Upper lobe of left lung (tissue), 6 donors: ENCODE measurements at places on chromosomes 5 and 9. TPM values are rescaled to one million over a fixed set of nuclear protein-coding genes. Genes with fewer than 3 reads are reported as not detected.

DNA sequence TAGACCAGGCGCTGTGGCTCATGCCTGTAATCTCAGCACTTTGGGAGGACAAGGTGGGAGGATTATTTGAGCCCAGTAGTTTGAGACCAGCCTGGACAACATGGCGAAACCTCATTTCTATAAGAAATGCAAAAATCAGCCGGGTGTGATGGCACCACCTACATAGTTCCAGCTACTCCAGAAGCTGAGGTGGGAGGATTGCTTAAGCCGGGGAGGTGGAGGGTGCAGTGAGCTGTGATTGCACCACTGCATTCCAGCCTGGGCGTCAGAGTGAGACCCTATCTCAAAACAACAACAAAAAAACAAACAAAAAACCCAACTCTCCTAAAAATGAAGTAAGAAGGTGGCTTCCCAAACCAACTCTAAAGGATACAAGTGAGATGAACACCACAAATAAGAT, 23.0 kb downstream of the IARS1 start:
- no peak for DNase-seq

DNA sequence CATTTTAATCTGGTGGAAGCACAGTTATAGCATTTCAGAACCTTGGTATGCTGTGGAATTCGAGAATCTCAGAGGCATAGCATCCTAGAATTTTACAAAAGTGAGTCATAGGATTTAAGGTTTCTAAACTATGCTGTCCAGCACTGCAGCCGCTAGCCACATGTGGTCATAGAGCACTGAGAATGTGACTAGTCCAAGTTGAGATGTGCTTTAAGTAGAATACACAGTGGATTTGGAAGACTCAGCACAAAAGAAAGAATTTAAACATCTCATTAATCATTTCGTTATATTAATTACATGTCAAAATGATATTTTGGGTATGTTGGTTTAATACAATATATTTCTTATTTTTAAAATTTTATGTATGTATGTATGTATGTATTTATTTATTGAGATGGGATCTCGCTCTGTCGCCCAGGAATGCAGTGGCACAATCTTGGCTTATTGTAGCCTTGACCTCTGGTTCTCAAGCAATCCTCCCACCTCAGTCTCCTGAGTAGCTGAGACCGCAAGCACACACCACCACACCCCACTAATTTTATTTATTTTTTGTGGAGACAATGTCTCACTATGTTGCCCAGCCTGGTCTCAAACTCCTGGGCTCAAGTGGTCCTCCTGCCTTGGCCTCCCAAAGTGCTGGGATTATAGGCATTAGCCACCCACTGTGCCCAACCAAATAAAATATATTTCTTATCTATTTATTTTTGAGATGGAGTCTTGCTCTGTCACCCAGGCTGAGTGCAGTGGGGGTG, 20.4 kb upstream of the RPS14 start:
- no peak for DNase-seq

DNA sequence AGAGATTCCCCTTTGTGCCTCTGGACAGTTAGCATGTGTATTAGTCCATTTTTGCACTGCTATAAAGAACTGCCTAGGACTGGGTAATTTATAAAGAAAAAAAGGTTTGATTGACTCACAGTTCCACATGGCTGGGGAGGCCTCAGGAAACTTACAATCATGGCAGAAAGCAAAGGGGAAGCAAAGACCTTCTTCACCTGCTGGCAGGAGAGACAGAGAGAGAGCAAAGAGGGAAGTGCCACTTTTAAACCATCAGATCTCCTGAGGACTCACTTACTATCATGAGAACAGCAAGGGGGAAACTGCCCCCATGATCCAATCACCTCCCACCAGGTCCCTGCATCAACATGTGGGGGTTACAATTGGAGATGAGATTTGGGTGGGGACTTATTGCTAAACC, 6.0 kb downstream of the CFAP90 start:
- DNase-seq, result no peak

DNA sequence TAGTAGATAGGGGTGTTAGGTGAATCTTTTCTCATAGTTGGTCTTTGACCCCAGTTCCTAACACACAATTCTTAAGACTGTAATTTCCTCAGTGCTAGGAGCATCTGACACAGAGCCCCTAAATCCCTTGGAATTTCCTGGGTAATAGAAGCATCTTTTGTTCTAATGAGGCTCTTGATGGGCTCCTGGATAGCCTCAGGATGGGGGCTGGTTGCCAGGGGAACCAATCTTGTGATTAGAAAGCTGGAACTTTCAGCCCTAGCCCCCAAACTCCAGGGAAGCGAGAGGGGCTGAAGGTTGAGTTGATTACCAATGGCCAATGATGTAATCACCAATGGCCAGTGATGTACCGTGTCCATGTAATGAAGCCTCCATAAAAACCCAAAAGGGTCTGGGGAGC, 44.5 kb downstream of the CCDC125 start:
- no peak for DNase-seq

DNA sequence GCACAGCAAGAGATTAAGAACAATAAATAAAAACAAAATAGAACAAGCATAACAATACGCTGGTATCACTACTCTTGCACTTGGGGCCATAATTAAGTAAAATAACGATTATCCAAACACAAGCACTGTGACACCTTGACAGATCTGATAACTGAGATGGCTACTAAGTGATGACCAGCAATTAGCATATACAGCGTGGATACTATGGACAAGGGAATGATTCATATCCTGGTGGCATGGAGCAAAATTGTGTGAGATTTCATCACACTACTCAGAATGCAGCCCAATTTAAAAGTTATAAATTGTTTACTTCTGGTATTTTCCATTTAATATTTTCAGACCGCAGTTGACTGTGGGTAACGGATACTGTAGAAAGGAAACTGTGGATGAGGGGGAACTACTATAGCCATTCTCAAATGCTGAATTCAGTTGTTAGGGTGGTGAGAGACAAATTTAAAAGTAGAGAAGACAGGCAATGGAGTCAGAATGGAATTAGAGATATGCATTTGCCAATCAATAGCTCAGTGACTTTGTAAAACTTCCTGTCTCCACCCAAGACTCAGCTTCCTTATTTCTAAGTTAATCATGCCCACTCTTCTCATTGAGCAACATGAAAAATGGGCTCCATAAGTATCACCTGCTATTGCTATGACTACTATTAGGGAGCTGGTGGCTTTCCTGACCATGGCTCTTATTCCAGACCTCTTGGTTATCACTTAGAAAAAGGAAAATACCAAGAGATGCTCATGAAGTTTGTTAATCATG, 300.8 kb downstream of the TRIM32 start:
- no peak for DNase-seq

GRCh38 chr9:134229466-134230091, 65.2 kb upstream of the RNU6ATAC start:
- DNase-seq, result no peak

Gene BNC2
- 6.8 TPM for total RNA-seq
